Psoas muscle (tissue), 8 donors: ENCODE measurements at places on chromosomes 1 and 21. TPM values are rescaled to one million over a fixed set of nuclear protein-coding genes. Genes with fewer than 3 reads are reported as not detected.
A peak's percentile ranks its signal among the peaks of the same experiment; 100 is the strongest.

MYBPH gene
- total RNA-seq: 882 TPM

DNA sequence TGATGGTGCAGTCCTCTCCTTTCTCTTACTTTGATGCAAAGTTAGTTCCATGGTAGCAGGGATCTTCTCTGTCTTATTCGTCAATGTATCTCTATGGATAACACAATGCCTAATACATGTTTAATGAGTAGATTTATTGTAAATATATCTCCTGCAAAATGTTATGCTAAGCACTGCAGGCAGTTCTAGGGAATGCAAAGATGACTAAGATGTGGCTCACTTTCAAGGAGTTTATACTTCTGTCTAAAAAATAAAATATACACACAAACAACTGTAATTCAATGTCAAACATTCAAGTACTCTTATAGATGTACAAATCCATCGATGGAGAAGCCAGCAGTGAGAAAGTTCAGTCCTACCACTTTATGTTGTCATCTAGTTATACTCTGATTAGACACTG is 194.3 kb downstream of the KCTD3 start:
- no peak for DNase-seq
- no peak overlapping the region for H3K4me3 ChIP-seq
- H3K4me1 ChIP-seq: no peaks in the 10 kb centered on the region

GRCh38 chr1:212973899-212974298 is 23.6 kb downstream of the VASH2 start:
- H3K4me1 ChIP-seq: peaks cover 17% of the 10 kb centered on the region
- H3K4me3 ChIP-seq: no peak overlapping the region
- DNase-seq: no peak
- H3K27ac ChIP-seq: no peak overlapping the region

DNA sequence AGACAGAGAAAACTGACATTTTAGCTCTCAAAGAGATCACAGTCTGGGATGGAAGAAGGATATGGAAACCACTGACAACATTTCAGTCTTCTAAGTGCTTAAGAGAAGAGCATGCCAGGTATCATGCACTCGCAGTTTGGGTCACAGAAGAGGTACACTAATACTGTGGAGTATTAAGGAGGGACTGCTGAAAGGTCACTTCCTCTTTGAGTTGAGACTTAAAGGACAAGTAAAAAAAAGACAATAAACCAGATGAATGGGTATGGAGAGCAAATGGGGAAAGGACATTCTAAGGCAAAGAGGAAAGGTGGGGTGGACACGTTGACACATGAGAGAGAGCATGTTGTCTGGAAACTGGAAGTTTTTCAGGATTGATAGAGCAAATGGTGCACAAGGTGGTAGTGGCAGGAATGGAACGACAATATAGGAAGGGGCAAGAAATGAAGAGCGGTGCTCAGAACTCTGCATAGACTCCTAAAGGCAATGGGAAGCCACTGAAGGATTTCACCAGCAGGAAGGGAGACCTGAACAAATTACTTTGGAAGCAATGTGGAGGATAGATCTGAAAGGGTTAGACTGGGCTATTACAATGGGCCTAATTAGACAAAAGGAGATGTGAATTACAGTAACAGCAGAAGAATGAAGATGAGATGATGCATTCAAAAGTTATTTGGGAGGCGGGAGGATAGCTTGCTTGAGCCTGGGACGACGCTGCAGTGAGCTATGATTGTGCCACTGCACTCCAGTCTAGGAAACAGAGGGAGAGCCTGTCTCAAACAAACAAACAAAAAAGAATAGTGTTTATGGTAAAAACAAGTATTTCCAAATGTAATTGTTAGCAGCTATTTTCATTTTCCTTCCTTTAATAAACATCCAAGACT is 11.1 kb downstream of the DIPK1A start:
- DNase-seq: no peak
- H3K27ac ChIP-seq: no peak overlapping the region
- H3K4me3 ChIP-seq: no peak overlapping the region
- H3K4me1 ChIP-seq: peaks cover 25% of the 10 kb centered on the region
- no peaks in the 10 kb centered on the region for H3K36me3 ChIP-seq

DNA sequence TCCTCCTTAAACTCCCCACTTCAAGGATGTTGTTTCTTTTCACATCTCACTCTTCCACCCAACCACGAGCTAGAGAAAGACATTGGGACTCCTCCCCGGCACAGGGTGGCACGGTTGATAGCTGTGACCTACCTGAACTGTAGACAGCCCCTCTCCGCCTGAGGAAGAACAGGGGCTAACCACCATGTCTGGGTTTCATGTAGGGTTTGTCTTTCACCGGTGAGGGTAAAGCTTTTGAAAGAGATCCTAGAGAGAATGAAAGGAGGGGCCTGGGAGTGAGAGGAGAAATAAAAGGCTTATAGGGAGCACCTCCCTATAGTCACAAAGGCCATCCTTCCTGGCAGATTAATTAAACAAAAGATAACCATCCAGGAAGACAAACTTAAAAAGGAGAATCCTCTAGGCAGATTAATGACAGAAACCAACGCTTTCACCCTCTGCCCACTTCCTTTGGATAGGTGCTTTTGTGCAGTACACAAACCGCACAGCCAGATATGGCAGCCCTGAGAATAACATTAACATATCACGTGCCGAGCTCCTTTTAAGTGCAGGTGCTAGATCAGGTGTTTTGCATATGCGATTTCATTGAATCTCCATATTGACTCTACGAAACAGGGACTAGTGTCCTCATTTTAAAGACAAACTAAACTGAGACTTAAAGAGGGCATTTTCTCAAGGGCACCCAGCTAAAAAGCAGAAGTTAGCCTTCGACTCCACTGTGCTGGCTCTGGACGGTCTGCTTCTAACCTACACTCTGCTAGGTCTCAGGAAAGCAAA is 178.1 kb upstream of the RUNX1 start:
- no peak for DNase-seq
- peak overlapping the region; percentile 47 for H3K4me3 ChIP-seq
- peak overlapping the region; percentile 93 for H3K27ac ChIP-seq
- no peaks in the 10 kb centered on the region for H3K36me3 ChIP-seq
- H3K4me1 ChIP-seq: peaks cover 59% of the 10 kb centered on the region

GRCh38 chr1:227323171-227323966 is 5.1 kb upstream of the CDC42BPA start:
- H3K4me3 ChIP-seq: no peak overlapping the region
- no peaks in the 10 kb centered on the region for H3K36me3 ChIP-seq
- no peak overlapping the region for H3K27ac ChIP-seq
- no peak for DNase-seq
- no peaks in the 10 kb centered on the region for H3K27me3 ChIP-seq
